ENCODE measurements at places on chromosomes 2 and 18.

- no peak for DNase-seq
These were observed 226.6 kb downstream of the FAM210A start for GRCh38 chr18:13499803-13500202.

- no peak for DNase-seq
These were observed 63.9 kb downstream of the ZEB2 start for GRCh38 chr2:144455987-144456386.

GRCh38 chr18:77444385-77444784, 194.7 kb downstream of the GALR1 start:
- DNase-seq: no peak

- peak; percentile 73 for DNase-seq
These were observed 504 bp downstream of the ASAP2 start for GRCh38 chr2:9206991-9207640.

- no peak for DNase-seq
These were observed 45.4 kb downstream of the SETBP1 start for GRCh38 chr18:44726059-44726421.

DNA sequence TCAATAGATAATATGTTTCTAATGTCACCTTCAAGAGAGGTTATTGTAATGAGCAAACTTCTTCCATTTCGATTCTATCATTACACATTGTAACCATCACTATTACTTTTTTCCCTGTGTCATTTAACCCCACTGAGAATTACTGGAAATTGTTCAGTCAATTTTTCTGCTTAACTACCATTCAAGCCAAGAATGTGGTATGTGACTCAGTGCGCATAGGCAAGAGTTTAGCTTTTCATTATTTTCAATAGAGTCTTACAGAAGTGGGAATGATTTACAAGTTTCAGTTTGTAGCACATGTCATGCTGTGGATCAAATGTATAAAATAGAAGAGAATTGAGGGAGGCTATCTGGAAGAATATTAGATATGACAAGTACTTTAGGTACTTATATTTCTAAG, 34.3 kb upstream of the PIEZO2 start:
- DNase-seq: no peak

- no peak for DNase-seq
These were observed 19.4 kb downstream of the ITGB1BP1 start for GRCh38 chr2:9403924-9404323.

DNA sequence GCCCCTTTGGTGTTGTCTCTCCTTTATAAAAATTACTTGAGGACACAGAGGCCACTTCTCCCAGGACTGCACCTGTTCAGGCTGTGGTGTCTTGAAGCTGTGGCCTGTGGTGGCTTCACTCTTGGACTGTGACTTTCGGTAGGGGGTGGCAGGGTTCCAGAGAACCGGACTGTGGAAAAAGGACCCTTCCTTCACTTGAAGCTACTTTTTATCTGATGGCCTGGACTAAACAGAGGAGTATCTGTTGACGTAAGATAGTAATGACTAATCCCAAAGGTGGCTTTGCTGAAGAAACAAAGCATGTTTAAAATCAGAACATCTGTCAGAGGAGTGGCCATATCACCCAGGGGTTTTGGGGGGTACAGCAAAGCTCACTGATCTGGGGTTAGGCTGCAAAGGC, 60.8 kb downstream of the CENPO start:
- DNase-seq: no peak

DNA sequence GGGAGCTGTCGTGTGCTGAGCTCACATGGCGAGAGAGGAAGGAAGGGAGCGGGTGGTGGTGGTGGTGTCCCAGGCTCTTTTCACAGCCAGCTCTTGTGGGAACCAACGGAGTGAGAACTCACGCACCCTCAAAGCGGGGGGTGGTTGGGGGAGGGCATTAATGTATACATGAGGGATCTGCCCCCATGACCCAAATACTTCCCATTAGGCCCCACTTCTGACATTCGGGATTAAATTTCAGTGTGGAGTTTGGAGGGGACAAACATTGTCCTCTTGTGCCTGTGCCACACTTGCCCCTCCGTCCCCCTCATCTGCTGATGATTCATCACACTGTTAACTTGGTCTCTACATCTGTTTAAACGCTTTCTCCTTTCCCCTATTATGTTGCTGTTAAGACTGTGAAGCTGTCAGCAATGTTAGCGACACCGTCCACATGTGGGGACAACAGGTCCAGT, 22.5 kb downstream of the INPP4A start:
- no peak for DNase-seq

DNA sequence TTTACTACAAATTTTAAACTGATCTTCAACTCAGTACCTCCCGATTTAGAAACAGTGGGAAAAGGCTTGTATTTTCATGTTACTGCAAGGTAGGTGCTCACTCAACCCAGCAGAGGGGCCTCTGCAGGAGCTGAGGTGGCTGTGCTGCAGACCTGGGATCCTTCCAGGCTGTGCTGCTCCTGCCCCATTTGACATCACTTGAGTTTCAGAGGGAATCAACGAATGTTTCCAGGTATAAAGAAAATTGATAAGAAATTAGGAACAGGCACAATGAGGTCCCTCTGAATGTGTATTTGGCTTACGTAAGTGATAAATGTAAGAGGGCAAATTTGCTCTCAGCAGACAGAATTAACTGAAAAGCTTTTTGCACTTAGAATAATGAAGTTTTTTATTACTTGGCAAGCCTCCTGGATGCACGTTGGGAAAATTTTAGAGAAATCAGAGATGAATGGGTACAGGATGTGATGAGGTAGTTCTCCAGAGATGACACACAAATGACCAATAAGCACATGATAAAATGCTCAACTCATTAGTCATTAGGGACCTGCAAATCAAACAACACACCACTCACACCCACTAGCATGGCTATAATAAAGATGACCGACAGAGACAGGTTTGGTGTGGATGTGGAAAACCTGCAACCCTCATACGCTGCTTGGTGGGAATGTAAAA, 114.0 kb downstream of the NOL10 start:
- DNase-seq: no peak

DNA sequence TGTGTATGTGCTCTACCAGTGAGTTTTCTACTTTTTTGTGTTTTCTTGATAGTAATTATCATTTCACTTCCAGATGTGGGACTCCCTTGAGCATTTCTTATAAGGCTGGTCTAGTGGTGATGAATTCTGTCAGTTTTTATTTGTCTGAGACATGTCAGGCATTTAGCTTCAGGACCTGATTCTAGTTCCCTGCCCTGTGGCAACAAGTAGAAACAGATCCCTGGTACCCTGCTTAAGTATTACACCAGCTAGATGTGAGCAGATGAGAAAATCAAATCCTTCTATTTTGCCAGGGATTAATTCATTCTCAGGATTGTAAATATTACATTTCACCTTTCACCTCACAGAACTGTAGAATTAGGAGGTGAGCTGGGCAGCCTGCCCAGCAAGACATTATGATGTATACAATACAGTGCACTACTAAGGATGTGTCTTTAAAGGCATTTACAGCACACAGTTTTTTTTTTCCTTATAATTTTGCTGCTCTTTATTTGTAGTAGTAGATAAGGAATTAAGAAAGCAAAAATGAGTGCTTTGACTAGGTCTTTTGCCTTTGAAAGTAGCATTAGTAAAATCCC, 35.1 kb downstream of the GALM start:
- DNase-seq: no peak

DNA sequence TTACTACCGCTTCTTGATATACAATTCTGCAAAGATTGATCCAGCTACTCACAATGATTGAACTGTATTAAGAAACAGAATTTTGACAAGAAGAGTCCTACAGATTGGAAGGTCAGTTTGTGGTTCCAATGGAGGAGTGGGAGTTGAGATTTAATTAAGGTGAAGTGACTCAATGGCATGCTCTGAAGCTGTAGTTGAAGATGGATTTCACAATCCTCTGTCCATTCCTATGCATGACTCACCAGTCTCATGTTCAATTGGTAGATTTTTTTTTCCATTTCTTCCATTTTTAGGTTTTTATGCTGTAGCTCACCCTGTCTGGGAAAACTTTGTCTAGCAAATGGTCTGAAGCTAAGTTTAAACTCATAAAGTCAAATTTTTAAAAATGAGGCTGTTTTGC, 83.3 kb downstream of the DPP4 start:
- no peak for DNase-seq

DNA sequence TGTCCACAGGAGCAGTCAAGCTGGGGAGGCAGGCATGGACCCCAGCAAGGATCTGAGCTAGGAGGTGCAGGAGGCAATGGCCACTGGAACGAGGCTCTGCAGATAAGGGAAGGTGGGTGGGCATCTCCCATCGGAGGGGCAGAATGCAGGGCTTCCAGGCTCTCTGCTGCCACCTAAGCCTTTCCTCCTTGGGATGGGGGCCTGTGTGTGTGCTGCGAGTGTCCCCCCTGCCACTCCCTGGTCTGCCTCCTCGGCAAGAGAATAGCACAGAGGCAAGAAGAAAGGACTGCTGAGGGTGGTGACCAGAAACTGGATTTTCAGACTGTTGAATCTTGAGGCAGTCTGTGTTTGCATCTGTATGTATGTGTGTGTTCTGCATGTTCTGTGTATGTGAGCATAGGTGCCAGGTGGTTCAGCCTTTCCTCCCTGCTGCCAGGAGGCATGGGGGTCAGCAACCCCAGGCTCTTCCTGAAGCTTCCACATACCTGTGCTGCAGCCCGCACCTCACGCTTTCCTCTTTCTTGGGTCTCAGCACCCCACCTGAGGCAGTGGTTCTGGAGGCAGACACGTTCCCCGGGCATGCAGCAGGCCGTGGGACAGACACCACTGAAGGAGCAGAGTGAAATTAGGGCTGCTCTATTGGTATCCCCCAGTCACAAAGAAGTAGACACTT, 86.7 kb downstream of the EPAS1 start:
- DNase-seq: no peak

- no peak for DNase-seq
These were observed 178.2 kb downstream of the PLCL1 start for GRCh38 chr2:197982565-197982964.

- peak; percentile 45 for DNase-seq
These were observed 2.5 kb upstream of the DUSP2 start for GRCh38 chr2:96147593-96148201.

GRCh38 chr2:234910186-234910679, 41.6 kb upstream of the SH3BP4 start:
- no peak for DNase-seq

Measured in sciatic nerve (tissue), 2 donors.